ENCODE measurements at places on chromosomes 3 and 15.

GRCh38 chr3:113812854-113813253 is 25.7 kb upstream of the GRAMD1C start:
- no peak for DNase-seq

DNA sequence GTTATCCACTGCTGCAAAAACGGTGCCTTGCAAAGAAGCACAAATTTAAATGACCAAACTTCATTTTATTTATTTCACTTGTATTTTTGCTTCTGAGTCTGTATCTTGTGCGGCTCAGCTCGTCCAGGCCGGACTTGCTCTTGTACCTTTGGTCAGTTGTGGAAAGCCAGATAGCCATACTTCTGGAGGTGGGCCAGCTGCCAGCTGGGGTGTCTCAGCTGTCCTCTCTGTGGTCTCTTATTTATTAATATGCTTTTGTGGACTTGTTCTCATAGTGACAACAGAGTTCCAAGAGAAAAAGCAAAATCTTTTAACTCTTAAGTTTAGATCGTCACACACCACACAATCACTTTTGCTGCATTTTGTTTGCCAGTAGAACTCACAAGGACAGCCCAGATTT is 87.7 kb downstream of the IL1RAP start:
- DNase-seq: no peak

DNA sequence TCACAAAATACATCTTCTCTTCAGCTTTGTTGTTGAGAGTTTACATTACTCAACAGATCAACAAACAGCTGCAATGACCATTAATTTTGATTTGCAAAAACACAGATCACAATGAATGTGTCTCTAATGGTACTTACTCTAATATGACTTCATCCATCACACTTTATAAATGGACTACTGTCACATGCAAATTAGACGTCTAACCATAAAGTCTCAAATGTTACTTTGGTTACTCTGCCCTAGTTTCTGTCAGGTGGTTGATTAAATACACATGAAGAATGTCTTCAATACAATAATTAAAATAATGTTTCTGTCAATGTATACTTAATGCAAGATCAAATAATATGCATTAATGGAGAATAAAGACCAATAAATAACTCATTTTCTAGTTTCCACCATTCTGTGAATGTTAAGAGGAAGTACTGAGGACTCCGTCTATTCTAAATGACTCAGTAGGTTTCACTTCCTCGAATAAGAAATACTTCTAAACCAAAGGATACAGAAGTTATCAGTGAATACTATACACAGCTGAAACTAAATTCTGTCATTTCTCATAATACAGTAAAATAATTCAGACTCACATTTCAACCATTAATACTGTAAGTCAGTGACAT is 145.8 kb downstream of the CBLB start:
- peak; percentile 26 for DNase-seq

GRCh38 chr3:45081506-45082141 is 55.5 kb downstream of the CLEC3B start:
- DNase-seq: no peak

- DNase-seq: no peak
These were observed 38.7 kb upstream of the CA12 start for GRCh38 chr15:63420333-63420747.

DNA sequence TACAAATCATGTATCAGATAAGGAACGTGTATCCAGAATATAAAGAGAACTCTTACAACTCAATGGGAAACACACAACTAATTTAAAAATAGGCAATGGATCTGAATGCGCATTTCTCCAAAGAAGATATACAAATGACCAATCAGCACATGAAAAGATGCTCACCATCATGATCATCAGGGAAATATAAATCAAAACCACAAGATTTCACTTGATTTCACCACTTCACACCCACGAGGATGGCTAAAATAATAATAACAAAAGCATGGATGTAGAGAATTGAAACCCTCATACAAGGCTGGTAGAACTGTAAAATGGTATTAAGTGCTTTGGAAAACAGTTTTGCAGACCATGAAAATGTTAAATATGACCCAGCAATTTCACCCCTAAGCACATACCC is 26.7 kb upstream of the SLC12A8 start:
- DNase-seq: no peak

- no peak for DNase-seq
These were observed 161.3 kb downstream of the KLF13 start for GRCh38 chr15:31487811-31488436.

- no peak for DNase-seq
These were observed 406.3 kb downstream of the SOX2 start for GRCh38 chr3:182118066-182118465.

DNA sequence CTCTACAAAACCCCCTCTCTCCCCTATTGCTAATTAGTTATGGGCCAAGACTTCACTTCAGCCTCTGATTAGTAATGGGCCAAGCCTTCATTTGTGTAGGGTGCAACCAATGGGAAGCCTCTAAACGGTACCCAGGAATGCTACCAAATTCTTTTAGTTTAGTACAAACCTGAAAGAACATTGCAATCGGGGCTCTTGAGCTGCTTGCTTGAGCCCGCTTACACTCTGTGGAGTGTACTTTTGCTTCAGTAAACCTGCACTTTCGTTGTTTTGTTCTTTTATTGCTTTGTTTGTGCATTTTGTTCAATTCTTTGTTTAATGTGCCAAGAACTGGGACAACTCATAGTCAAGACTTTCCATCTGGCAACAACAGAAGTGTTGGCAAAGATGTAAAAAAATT is 26.2 kb downstream of the DNAAF4 start:
- DNase-seq: no peak

DNA sequence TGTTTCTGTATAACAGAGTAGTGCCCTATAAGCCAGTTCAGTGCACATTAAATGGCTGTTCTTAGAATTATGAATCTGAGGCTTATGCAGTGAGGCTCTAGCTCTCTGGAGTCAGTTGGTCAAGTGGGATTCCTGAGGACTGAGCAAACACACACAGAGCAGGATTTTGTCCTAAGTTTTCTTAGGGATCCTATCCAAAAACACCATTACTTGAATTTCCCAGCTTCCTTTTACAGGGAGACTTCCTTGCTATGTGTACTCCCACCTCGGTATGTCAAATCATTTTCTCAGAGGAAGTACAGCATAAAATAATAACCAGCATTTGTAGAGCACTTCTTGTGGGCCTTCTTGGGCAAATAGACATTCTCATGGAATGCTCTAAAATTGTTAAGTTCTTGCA is 63.1 kb upstream of the GOLGA6B start:
- DNase-seq: no peak

DNA sequence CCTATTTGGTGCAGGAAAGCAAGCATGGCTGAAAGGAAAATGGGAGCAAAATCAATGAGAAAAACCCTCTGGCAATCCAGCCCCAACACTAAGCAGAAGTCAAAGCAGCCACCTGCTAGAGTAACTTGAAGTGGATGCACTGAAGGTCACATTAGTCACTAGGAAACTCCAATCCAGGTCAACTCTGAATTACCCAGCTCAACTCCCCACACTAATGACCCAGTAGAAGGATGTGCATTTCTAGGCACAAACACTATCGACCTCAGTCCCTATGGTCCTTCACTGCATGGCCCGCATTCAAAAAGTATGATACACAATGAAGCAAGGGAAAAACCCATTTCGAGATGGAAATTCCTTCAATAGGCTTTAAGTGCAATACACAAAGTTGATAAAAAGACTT is 80.6 kb downstream of the RAD18 start:
- no peak for DNase-seq

GRCh38 chr15:54836052-54836795 is 360.5 kb downstream of the RSL24D1 start:
- DNase-seq: no peak

GRCh38 chr15:52924630-52925029 is 134.5 kb upstream of the ONECUT1 start:
- DNase-seq: no peak

GRCh38 chr15:78129077-78129750 is 2.0 kb downstream of the CIB2 start:
- DNase-seq: no peak

DNA sequence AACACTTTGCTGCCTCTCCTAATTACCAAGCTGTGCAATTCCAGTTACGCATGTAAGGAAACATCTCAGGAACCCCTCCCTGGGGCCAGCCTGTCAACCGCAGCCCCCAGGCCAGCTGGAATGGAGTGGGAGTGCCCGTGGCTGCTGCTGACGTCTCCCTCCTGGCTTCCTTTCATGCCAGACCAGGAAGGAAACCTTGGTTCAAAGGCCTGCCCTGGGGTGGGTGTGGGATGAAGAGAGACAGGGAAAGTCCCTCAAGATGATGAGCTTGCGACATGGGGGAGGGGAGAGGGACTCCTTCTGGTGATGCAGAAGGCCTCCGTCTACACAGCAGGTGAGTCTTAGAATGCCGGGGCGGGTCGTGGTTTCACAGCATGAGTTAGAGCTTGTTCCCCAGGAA is 11.4 kb upstream of the CYP11A1 start:
- DNase-seq: no peak

GRCh38 chr15:83285284-83285978 is 967 bp upstream of the BNC1 start:
- DNase-seq: no peak

- no peak for DNase-seq
These were observed 44.5 kb upstream of the C3orf80 start for GRCh38 chr3:160180581-160181216.

DNA sequence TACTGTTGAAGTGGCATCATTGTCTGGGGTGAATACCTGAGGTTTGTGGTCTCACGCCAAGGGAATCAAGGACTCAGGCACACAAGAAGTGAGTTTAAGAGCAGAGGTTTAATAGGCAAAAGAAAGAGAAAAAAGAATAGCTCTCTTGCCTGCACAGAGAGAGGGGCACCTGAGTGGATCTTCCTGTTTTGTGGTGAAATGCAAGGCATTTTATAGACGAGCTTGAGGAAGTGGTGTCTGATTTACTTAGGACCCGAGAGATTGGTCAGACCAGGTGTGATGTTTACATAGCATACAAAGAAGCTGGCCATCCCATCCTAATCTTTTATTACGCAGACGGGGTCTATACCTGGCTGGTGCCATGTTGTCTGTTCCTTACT is 13.2 kb downstream of the CCR5 start:
- DNase-seq: no peak

DNA sequence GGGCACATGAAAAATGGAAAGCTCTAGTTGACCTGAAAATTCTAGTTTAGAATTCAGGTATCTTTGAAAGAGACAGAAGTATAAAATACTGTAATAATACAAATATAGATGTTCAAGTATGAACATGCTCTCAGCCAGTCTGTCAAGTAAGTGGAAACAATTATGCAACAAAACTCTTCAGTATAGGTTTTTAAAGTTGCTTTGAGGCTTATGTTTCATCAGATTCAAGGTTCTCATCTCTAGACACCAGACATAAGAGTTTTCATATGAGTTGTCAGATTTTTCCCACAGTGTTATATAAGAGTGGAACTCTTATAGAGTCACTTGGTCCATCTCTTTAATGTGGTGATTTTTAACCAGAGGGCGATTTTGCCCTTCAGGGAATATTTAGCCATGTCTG is 22.0 kb downstream of the CMSS1 start:
- no peak for DNase-seq

DNA sequence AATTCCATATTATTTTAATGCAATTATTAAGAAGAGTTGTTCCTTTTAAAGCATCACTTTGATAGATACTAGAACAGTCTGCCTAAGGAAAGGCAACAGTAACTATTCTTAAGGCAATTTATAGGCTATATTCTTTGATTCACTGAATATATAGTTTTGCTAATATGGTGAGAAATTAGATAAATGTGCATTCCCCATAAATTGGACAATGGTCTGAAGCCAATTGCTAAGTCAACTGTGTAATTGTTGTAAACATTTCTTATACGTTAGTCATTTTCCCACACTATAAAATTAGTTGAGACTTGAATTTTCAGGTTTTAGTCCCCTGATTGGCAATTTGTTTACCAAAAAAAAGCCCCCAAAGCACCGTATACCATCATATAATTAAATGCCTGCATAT is 263.0 kb upstream of the NECTIN3 start:
- DNase-seq: no peak

DNA sequence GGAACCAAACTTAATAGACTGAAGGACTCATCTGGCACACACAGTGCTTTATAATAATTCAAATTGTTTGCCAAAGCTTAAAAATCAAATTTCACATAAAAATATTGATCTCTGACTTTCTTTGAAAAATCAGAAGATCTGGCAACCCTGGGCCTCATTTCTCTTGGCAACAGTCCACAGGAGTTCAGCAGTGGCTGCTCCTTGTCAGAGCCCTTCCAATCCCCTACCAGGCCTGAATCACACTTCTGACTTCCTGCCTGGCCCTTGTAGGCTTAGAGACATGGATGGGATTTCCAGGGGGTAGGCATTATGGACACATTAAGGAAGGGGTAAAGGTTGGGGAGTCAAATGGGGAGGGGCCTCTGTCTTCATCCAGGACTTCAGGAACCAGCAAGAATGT is 55.5 kb downstream of the PLS1 start:
- no peak for DNase-seq

GRCh38 chr3:15676259-15676658 is 74.7 kb downstream of the BTD start:
- DNase-seq: no peak

DNA sequence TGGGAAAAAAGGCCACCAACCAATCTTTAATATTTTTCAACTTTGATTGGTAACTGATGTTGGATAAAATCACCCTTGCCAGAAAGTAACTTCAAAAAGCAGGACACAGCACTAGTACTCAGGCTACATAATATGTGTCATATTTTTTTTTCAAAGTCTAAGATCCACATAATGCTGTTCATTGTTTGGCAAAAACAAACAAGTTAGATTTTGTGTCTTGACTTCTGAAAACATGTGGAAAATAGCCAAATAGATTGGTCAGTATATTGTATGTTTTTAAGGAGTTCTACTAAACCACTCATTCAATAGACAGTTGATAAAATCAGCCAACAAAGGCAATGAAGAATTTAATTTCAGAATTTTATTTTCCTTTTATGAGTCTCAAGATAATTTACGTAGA is 111.7 kb upstream of the CCDC54 start:
- peak; percentile 60 for DNase-seq

- DNase-seq: no peak
These were observed 15.4 kb downstream of the TGM5 start for GRCh38 chr15:43251185-43251870.

GRCh38 chr3:186160691-186161243 is 51.9 kb upstream of the ETV5 start:
- DNase-seq: no peak

DNA sequence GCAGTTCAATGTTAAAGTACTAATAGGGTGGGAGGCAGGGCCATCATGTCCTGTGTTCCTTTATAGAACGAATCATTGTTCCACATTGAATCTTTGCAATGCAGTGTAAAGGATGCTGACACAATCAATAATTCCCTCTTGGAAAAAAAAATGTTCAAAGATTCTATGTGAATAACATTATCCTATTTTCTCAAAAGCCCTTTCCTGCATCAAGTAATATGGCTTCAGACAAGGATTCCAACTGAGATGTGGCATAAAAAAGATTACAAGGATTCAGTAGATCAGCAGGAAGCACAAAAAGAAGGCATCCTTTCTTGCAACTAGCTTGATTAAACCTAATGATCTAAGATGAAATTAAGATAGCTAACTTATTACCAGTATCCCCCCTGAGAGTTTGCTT is 454.0 kb upstream of the CADM2 start:
- no peak for DNase-seq

- DNase-seq: no peak
These were observed 18.2 kb upstream of the PSTPIP1 start for GRCh38 chr15:76976572-76977270.

All from foreskin melanocyte (primary cell).